AG20443 (cell line): ENCODE measurements at places on chromosomes 2 and 18.
A peak's percentile ranks its signal among the peaks of the same experiment; 100 is the strongest.

DNA sequence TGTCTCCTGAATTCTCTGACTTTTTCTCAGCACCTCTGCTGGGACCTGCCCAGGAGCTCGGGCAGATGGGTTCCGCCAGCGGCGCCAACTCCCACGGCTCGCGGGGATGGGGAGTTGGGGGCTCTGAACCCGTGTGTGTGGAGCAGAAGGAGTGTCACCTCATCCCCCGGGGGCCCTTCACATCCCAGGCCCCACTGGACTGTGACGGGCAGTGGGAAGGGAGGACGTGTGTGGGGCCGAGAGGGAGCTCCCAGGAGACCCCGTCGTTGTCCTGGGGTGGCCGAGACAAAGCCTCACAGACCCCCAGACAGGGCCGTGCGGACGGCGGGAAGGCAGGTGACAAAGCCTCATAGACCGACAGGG, 130.0 kb upstream of the CTDP1 start:
- no peak for DNase-seq

- no peak for DNase-seq
Observed at GRCh38 chr2:170277951-170278350, 100.0 kb downstream of the MYO3B start.

DNA sequence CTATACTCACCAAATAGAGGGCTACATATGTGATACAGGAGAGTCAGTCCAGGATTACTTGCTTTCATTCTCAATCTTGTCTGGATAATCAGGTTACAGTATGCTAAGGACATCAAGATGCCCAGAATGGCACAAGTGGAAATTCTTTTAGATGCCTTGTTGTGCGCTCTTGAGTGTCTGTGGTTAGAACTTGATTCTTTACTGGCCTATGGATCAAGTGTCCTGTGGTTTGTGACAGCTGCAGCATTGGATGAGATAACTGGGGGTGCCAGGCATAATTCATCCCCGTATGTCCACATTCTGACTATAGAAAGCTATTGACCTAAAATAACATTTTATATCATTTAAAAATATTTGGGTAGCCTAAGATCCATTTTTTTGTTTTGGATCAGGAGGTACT, 40.1 kb downstream of the CDC42EP3 start:
- DNase-seq = no peak

- DNase-seq = no peak
Observed at GRCh38 chr18:47901624-47902362, 28.7 kb downstream of the SMAD2 start.

DNA sequence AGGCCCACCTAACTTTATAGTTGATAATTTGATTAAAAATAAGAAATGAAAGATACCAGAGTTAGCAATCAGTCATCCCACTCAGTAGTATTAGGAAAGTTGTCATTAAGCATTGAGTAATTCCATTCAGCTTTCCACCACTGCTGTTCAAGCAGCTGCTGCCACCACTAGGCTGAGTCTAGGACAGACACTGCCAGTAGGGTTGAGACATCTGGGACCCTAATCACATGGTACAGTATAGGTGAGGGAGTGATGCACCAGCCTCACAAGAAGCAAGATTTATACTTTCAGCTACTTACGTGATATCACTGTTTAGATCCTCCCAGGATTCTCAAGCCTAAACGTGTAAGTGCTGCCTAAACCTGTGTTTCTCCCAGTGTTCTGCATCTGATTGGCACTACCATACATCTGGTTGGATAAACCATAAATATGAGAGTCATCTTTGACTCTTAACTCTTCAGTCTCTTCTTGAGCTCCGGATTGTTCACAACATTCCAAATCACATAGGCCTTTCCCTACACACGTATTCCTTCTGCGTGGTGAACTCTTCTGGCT, 3.2 kb downstream of the UBXN4 start:
- DNase-seq = peak; percentile 22

- DNase-seq = no peak
Observed at GRCh38 chr2:205585449-205586383, 96.6 kb upstream of the NRP2 start.

DNA sequence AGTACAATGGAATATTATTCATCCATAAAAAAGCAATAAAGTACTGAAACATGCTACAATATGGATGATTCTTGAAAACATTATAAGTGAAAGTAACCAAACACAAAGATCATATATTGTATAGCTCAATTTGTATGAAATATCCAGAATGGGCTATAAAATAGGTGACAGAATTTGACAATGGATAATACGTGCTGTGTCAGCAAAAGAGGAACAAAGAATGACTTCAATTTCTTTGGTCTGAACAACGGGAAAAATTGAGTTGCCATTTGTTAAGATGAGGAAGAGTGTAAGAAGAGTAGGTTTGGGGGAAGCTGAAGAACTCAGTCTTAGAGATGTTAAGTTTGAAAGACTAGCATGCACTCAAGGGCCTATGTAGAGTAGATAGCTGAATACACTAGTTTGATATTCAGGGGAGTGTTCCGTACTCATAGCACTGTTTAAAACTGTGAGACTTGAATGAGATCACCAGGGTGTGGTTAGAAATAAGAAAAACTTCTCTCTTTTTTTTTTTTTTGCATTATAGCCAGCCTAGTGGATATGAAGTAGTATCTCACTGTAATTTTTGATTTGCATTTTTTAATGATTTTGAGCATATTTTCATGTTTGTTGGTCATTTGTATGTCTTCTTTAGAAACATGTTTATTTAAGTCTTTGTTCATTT, 213.6 kb downstream of the NR4A2 start:
- DNase-seq = no peak

- peak; percentile 70 for DNase-seq
Observed at GRCh38 chr2:235494716-235495372, 1.0 kb downstream of the AGAP1 start.

- DNase-seq = no peak
Observed at GRCh38 chr2:116917196-116917595, 897.3 kb upstream of the DDX18 start.

GRCh38 chr2:176601066-176601465, 331.8 kb downstream of the MTX2 start:
- DNase-seq = no peak

GRCh38 chr2:153488072-153488471, 9.5 kb upstream of the RPRM start:
- DNase-seq = no peak

DNA sequence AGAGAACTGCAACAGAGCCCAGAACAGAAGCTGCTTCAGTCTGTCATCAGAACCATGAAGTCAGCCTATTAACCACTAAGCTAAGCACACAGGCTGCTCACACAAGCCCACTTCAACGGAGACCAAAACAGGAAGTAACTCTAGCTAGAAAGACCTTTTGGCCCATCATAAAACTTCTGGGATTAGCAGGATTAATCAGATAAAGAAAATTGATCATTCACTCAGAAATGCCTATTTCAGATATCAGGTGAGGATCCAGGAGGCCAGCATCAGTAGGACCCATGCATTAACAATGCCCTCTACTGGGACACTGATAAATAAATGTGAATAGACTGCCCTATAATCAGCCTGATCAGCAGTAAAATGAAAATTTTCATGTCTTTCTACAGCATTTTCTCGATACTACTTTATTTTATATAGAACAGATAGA, 101.4 kb downstream of the WDPCP start:
- no peak for DNase-seq

DNA sequence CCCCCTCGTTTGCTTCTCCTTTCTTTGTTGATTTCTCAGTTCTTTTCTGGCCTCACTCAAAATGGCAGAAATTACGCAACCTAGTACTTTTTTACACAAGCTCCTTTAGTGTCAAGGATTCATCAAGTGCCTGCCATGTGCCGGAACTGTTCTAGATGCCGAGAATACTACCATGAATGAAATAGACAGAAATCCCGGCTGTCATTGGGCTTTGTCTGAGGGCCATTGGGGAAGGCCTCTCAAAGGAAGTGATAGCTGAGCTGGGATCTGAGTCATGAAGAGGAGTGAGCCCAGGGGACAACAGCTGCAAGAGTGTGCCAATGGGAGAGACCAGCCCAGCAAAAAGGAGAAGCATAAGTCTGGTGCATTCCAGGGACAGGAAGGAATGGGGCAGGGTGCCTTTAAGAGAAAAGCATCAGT, 34.3 kb upstream of the PPP1CB start:
- peak; percentile 70 for DNase-seq

- no peak for DNase-seq
Observed at GRCh38 chr2:15316370-15316814, 244.7 kb downstream of the NBAS start.

- DNase-seq = no peak
Observed at GRCh38 chr2:54967269-54967668, 83.0 kb downstream of the RTN4 start.

- peak; percentile 84 for DNase-seq
Observed at GRCh38 chr2:133484106-133484505, 84.2 kb downstream of the NCKAP5 start.

- DNase-seq = no peak
Observed at GRCh38 chr2:150144546-150145298, 342.7 kb downstream of the RND3 start.

DNA sequence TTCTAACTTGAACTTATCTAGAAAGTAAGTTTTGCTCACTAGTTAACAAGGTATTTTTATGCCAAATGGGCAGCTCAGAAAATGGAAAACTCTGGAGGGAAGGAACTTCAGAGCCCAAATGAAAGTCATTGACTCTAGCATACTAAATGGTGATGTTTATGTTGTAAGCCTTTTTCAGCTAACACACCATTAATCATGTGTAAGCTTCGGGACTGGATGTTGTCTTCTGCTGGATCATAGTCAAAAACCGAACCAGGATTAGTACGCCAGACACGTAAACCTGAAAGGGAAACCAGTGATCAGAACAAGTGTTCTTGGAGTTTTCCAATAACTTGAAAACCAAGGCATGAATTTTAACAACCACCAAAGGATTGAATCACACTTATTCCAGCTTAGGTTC, 81.8 kb downstream of the RIF1 start:
- DNase-seq = no peak

- no peak for DNase-seq
Observed at GRCh38 chr2:241555711-241556110, 2.8 kb upstream of the BOK start.

DNA sequence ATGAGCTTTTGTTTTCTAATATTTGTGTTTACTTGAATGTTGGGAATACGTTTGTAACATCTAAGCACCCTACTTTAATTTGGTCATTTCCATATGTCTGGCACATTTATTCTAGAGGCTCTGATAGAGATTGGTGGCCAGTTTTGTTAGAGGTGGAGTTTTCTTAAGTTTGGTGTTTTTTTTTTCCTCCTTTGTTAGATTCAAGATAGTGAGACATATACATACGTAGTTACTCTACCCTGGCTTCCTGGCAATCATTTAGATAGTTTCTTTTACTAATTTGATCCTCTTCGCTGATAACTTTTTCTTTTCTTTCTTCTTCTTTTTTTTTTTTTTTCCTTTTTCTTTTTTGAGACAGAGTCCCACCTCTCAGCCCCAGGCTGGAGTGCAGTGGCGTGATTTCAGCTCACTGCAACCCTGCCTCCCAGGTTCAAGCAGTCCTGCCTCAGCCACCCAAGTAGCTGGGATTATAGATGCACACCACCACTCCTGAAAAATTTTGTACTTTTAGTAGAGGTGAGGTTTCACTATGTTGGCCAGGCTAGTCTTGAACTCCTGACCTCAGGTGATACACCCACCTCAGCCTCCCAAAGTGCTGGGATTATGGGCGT, 26.6 kb downstream of the SMCHD1 start:
- DNase-seq = no peak

- DNase-seq = no peak
Observed at GRCh38 chr18:22827741-22828140, 105.4 kb upstream of the RBBP8 start.

- DNase-seq = peak; percentile 88
Observed at GRCh38 chr2:109438773-109439389, 174.9 kb downstream of the SEPTIN10 start.

GRCh38 chr18:30465096-30465495, 577.4 kb downstream of the DSC3 start:
- no peak for DNase-seq

GRCh38 chr2:17317439-17317976, 200.7 kb downstream of the RAD51AP2 start:
- DNase-seq = no peak

GRCh38 chr2:55047677-55048299, 2.5 kb downstream of the RTN4 start:
- no peak for DNase-seq

DNA sequence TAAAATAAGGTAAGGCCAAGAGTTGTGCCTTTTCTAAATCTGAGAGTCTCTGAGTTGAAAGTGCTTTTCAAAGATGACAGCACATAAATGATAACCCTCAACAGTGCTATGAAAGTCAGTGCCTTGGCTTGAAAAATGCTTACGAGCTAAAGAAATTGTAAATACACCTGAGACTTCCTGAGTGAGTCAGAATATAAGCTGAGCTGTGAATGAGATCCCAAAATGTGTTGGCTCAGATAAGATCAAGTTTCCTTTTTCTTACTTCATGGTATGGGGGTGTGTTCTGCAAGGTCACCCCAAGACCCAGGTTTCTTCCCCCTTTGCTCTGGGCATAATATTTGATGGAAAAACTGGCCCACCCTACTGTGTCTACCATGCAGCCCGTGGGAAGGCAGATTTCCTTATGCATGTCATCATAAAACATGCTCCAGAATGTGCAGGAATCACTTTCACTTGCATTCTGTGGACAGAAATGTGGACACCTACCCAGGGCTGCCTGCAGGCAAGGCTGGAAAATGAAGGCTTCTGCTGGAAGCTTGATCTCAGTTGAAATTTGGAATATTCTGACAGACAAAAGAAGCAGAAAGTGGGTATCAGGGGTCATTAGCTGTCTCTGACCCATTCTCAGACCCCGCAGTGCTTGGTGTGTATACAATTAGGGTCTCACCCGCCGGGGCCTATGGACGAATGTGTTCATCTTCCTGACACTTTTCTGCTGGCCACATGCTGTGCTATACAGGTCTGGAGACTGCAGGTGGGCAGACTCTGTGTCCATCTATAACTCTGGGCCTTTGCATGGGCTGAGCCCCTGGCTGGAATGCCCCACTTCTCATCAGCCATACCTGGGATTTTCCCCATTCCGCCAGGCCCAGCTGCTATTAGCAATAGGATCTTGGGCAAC, 212.6 kb downstream of the SH3RF3 start:
- DNase-seq = no peak

DNA sequence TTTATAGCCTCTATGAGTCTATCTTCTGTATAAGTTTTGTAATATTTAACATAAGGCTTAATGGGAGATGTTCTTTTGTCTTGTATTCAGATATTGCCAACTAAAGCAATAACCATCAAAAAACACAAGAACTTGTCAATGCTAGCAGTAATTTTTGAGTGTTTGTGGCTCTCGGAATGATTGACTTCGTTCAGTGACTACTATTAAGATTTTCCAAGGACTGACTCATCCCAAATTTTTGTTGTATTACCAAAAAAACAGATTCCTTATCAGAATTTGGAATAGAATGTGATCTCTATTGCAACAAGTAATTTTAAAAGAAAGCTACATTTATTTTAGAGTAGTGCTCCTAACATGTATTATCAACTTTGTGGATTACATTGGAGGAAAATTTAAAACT, 8.1 kb downstream of the NABP1 start:
- no peak for DNase-seq
